ENCODE measurements at places on chromosomes 1 and 21.
A peak's percentile ranks its signal among the peaks of the same experiment; 100 is the strongest.

- DNase-seq: peak; percentile 56
Measured at GRCh38 chr1:101122452-101123166, 97.0 kb upstream of the DPH5 start.

DNA sequence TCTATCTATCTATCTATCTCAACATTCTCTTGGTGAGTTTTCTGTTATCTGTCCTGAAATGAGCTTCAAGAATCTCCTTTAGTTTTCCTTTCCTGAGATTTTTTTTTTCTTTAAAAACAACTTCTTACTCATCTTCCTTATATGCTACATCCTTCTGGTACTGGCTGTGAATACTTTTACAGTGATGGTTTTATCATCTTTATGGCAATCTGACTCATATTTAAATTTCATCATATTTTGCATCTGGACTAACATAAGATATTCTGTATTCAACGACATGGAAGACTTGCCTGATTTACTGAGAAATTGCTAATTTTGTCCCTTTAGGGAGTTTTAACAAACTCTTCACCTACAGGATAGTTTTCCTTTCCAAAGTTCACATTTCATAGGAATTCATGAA, 33.0 kb downstream of the PDE4B start:
- no peak for DNase-seq

DNA sequence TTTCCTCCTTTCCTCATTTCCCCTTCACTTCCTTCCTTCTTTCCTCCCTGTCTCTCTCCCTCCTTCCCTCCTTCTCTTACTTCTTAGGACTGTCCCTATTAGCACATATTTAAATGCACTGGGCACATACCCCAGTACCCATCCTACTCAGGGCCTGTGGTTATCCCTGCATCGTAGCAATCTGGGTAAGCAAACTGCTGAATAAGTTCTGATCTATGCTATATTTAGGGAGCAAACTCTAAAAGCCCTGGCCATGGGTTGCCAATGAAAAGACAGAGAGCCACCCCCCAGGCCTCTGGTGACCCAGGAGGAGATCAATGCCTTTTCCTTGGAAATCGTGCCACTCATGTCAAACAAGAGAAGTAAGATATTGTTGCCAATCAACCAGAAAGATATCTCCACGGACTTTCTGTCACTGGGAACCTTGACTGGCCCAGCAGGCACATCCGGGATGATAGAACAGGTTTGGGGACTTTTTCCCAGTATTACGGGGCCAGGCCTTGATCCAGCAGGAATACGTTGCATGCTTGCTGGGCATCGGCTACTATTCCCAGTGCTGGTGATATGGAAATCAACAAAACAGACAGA, 5.4 kb downstream of the FAM3B start:
- no peak for DNase-seq

DNA sequence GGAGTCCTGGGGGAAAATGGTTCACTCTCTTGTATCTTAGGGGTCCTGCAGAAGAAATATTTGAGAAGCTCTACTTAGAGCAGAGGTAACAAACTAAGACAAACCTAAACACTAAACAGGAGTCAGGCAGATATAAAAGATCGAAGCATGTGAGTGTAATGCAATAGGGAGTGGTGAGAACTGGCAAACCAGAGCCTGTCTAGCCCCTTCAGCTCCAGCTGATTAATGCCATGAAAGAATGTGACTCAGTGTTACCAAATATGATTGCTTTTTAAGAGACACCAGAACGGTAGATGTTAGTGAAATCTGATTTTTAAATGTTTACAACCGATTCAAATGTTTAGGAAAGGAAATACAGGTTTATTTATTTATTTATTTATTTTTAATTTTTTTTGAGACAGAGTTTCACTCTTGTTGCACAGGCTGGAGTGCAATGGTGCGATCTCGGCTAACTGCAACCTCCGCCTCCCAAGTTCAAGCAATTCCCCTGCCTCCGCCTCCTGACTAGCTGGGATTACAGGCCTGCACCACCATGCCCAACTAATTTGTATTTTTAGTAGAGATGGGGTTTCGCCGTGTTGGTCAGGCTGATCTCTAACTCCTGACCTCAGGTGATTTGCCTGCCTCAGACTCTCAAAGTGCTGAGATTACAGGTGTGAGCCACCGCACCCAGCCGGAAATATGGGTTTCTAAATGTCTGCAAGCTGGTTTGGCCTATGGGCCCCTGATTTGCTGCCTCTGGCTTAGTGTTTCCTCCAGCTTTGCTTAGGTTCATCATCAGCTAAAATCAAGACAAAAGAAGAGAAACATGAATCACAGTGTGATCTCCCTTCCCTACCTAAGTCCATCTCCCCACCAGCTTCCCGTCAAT, 12.2 kb downstream of the TXNIP start:
- DNase-seq: peak; percentile 65

GRCh38 chr1:85427849-85428248, 37.1 kb downstream of the DDAH1 start:
- DNase-seq: no peak

GRCh38 chr21:28871388-28872010, 121.2 kb downstream of the LTN1 start:
- DNase-seq: no peak

DNA sequence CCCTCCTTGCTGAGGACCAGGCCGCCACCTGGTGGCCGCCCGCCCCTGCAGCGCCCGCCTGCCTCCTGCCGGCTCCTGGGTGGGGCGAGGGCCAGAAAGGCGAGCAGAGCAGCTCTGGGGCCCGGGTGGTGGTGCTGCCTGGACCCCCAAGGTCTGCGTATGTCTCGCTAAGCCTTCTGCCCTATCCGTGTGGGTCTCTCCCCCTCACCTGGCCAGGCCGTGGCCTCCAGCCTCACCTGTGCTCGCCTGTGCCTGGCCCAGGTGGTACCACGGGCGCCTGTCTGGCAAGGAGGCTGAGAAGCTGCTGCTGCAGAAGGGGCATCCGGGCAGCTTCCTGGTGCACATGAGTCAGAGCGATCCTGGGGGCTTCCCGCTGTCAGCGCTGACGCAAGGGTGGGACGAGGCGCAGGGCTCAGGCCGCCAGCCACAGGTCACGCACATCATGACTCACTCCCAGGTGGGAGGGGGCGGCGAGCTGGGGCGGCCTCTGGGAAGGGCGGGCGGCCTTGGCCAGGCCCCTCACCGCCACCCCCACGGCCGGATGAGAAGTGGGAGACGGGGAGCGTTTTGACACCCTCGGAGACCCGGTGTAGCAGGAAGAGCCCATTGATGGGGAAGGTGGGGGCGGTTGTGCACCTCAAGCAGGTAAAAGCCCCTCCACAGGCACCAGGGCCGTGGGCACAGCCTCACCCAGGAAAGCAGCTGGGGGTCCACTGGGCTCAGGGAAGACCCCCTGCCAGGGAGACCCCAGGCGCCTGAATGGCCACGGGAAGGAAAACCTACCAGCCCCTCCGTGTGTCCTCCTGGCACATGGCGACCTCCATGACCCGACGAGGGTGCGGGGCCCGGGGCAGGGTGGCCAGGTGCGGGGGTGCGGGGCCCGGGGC, 9.9 kb downstream of the RNF223 start:
- DNase-seq: peak; percentile 79

DNA sequence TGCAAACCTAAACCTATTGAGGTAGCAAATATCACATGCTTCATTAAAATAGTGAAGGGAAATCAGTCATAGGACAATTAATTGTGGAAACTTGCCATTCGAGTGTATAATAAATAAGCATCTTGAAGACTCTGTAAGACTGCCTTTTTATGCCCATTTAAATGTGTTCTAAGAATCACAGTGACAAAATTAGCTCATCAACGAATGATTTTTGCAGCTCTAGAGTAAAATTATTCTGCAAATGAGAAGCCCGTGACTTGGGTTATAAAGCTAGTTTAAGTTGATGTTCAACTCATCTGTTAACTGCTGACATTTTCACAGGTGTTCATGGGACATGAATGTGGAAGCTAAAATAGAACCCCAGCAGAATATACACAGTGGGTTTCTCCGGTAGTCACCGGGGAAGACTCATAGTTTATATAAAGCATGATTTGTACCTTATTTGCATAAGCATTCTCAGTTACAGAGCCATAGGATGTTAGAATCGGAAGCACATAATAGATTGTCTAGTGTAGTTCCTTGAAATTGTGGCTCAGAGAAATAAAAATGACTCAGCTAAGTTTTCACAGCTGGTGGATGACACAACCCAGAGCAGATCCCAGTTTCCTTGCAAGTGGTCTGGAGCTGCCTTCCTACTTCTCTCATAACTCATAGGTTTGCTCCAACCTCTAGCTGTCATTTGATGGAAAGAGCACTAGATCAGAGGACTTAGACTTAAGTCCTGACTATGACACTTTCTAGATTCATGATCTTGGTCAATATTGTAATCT, 107.3 kb downstream of the UCHL5 start:
- DNase-seq: no peak

- DNase-seq: no peak
Measured at GRCh38 chr1:94411237-94411636, 7.0 kb upstream of the ABCD3 start.

DNA sequence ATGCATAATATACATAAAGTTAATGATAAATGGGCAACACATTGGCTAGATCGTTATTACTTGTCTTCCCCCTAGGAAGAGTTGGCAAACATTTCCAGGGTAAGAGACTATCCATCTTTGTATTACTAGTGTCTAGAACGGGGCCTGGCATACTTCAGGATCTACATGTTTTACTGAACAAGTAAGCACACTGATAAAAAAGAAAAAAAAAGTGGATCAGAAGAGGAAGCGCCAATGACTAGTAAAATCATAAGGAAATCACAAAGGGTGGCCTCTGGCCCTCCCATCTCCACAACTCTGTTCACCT, 482 bp downstream of the TM2D1 start:
- peak; percentile 11 for DNase-seq

DNA sequence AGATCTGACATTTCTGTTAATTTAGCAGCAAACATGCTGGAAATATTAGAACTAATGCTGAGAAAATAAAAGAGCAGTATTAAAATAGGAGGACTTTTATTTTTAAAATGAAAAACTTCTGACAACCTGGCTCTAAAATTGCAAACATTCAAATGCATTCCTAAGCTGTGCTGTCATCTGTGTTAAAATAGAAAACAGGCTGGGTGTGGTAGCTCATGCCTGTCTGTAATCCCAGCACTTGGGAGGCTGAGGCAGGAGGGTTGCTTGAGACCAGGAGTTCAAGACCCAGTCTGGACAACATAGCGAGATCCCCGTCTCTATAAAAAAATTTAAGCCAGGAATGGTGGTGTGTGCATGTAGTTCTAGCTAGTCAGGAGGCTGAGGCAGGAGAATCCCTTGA, 44.6 kb downstream of the MIGA1 start:
- DNase-seq: no peak
